Stimulated activated CD8-positive, alpha-beta memory T cell treated with anti-CD3 and anti-CD28 coated beads, Interleukin-15, amount 100 ng/mL, for 24 hours (primary cell): ENCODE measurements at places on chromosomes 2 and 18.

DNA sequence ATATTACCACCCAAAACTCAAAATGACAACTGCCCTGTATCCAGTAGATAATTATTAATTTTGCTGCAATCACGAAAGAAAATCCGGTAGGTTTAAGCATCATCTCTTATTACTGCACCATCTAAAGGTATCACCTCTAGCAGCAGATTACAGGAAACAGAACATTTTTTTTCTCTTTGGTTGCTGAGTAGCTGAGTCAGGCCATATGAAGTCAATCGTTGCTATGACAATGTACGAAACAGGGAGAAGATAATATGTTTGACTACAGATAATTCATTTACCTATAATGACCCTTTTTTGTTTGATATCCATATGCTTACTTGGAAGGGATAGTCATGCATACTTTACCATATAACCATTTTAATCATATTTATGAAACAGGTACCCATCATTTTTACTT lies 831.6 kb upstream of the CHAC2 start:
- no peak for DNase-seq

- DNase-seq: no peak
Measured at GRCh38 chr2:39996653-39997080, 217.6 kb upstream of the THUMPD2 start.

DNA sequence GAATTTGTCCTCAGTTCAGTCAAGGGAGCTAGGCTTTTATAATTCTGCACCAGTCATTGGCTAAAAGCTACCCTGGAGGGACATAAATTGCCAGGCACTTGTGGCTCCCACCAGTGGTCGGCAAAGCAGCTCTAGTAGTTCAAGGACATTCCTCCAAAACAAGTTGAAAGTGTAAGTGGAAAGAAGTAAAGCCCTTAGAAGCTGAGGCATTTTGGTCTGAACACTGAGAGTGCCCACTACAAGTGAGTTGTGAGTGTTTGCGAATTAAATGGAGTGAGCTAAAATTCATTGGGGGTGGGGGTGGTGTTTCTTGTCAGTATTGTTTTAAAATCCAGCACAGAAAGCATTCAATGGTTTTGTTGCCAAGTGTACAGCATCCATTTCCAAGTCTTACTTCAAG lies 879.9 kb upstream of the CDH2 start:
- no peak for DNase-seq

DNA sequence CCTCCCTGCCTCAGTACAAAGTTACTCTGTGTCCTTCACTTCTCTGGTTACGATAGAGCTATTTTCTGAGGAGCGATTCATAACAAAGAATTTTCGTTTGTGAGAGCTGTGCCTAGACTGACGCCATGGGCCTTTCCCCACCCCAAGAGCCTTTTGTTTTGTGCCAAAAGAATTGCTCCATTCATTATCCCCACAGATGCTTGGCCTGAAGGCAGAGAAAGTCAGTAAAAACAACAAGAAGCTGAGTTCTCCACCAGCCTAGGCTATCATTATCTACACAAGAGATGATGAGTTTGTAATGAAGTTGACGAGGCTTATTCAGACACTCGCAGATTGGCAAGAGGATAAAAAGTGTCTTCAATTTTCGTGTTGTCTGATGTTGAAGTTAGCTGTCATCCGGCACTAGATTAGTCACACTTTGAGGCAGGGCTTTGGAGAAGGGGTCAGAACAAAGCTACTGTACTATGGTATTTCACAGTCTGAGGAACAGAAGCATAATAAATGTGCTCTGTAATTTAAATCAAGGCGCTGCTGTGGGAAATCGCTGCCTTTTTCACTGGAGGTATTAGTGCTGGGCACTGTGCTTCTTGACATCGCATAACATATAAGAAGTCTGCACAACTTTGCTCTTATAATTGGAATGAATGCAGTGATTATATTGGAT lies 278.4 kb upstream of the FIGN start:
- DNase-seq: no peak

DNA sequence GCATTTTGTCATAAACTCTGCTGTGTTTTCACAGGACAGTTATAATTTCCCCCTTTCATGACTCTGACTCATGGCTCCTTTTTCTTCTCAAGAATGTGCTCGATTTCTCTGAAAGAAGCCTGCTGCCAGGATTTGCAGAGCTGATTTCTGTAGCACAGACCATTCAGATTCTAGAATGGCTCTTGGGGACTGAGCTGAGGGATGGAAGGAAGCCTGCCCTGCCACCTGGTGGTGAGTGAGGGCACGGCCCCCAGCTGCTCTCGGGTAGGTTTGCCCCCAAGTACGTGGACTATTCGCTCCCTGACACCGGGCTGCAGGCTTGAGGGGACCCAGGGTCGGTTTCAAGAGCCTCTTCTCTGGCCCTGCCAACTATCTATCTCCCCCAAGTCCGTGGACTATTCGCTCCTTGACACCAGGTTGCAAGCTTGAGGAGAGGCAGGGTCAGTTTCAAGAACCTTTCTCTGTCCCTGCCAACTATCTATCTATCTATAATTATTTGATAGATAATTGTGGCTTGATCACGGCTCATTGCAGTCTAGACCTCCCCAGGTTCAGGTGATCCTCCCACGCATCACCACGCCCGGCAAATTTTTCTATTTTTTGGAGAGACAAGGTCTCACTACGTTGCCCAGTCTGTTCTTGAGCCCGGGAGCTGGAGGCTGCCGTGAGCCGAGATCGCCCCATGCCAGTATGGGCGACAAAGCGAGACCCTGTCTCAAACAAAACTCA lies 1.4 kb upstream of the SMYD5 start:
- peak; percentile 52 for DNase-seq

- no peak for DNase-seq
Measured at GRCh38 chr2:118309257-118309945, 221.1 kb downstream of the INSIG2 start.

DNA sequence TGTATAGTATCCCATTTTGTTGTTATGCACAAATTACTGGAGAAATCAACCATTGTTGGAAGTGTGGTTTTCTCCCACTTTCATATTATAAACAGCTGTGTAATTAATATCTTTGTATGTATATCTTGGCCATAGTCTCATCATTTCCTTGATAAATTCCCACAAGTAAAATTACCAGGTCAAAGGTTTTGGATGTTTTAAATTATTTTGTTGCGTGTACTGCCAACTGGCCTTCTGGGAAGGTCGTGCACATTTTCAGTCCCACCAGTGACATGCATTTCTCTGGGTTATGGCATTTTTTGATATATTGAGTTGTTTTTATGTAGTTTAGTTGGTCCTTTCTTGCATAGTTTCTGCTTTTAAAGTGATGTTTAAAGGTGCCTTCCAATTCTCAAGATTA lies 41.5 kb downstream of the TSHZ1 start:
- DNase-seq: no peak

DNA sequence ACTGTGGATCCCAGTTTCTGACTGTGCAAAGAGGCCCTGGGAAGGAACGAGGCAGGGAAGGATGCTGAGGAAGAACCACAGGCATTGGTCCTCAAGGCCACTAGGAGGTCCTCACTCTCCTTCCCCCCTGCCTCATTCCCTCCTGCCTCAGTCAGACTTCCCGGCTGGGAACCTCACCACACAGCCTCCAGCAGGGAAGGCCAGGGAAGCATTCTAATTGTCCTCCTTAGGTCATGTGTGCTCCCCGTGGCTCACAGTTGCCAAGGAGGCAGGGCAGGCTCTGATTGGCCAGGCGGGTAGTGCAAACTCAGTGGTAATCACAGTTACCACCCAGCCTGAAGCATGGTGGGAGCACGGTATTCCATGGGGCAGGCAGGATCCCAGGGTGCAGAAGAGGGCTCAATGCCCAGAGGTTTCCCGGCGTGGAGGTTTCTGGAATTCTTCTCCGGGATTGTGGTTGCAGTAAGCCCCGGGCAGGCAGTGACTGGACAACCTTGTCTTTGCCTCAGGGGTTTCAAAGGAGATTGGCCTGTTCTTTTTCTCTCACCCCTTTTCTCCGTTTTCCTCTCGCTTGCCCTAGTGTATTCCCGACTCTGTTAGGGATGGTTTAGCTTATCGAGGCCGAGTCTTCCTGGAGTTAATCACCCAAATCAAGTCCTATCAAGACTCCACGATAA lies 27.1 kb downstream of the FER1L5 start:
- no peak for DNase-seq

DNA sequence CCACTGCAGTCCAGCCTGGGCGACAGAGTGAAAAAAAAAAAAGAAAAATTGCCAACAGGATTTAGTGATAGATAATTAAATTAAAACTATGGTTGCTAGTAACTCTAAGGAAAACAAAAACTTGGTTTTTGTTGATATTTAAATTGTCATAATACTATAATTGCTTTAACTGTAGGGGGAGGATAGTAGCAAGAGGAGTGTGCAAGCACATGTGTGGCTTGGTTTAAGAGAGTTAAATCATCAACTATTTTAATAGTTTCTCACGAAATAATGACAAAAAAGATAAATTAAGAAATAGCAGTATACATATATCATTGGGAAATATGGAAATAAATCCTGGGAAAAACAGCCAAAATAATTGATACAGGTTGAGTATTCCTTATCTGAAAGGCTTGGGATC lies 27.4 kb upstream of the RAPGEF4 start:
- DNase-seq: no peak

GRCh38 chr2:201618744-201619662 lies 24.3 kb downstream of the TMEM237 start:
- no peak for DNase-seq

GRCh38 chr18:9055626-9056025 lies 46.9 kb upstream of the NDUFV2 start:
- no peak for DNase-seq

DNA sequence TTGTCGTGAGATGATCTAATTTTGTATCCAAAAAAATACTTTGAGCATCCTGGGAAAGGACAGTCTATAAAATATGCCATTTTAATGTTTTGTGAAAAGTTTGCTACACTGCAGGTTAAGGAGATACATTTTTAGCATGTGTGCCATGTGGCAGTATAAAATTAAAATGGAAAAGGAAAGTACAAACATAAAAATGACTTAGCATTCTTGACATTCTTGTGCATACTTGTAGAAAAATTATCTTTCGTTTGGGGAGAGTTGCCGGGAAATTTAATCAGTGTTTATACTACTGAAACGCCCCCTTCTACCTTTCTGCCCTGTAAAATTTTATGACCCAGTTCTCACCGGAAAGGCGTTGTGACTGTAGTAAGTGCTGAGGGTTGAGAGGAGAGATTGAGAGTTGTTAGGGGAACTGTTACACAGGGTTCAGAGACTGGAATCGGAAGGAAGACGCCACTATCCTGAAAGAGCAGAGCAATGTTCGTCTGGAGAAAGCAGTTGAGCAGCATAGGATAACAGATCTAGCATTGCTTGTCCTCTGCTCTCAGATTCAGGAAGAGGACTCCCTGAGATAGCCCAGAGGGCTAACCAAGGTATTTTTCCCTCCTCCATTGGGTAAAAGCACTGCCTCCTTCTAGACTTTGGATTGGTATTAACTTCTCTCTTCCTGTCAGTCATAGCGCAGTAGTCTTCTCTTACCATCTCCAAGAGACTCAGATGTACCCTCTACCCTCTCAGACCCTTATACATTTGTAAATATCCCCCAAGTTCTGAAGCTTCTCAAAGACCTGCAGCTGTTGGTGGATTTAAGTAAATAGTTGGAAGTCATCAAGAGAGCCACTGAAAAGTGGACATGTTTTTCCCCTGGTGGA lies 2.7 kb downstream of the CDH20 start:
- no peak for DNase-seq

DNA sequence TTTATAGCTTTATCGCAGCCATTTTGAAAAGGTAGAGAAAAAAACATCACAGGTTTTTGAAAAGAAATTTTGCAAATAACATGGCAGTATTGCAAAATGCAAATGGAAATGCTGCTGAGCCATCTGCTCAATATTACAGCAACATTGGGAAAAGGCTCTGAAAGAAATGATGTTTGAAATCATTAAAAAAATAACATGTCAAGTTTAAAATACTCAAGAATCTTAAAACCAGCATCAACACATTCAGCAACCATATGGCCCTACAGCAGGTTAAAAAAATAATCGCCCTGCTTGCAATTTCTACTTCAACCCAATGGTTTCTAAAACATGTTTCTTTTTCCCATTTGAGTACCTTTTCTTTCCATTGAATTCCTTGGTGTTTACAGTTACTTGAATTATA lies 289.4 kb downstream of the AFF3 start:
- DNase-seq: no peak

- no peak for DNase-seq
Measured at GRCh38 chr2:188601391-188601790, 309.7 kb downstream of the GULP1 start.

DNA sequence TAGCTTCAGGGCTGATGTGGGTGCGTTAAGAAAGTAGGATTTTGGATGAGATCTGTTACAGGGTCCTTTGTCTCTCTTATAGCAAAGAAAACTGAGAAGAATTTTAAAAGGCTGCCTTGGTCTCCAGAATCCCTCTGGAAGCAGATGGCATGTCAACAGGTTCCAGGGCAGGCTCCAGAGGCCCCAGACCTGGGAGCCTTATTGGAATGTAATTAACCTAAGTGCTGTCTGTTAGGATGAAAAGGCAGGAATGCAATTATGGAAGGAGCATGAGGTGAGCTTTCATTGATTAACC lies 97.2 kb upstream of the PKDCC start:
- no peak for DNase-seq

GRCh38 chr2:31886700-31887099 lies 124.1 kb downstream of the MEMO1 start:
- DNase-seq: no peak

DNA sequence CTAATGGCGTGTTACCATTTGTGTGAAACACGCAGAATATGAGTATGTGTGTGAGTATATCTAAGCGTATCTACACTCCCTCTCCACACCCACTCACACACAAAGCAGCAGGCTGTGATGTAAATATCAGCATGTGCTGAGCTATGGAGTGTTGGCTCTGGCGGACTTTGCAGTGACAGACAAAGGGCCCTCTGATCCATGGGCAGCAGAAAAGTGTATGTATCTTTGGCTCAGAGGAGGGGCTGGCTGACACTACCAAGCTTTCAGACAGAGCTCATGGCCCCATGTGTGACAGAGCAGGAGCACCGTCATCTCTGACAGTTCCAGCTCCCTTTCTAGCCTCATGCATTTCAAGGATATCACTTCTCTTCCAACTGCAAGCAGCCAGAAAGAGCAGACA lies 57.2 kb upstream of the ASB18 start:
- no peak for DNase-seq

DNA sequence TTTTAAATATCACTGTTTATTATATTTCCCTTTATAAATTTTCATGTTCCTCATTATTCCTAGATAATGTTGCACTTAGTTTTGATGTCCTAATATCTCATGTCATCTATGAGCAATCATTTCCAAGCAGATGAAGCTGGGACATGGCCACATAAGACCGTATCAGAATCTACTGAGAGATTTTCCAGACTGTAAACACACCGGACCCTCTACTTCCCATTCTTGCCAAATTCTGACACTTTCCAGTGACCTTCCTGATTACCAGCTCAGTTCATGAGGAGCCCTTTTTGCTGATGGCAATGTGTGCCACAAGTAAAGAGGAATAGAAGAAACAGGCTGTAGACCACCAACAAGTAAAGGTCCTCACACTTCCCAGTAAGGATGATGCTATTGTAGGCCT lies 20.3 kb upstream of the PDE1A start:
- no peak for DNase-seq

GRCh38 chr2:20135631-20136050 lies 84.2 kb upstream of the LAPTM4A start:
- DNase-seq: no peak

- no peak for DNase-seq
Measured at GRCh38 chr2:21044694-21045371, 960 bp upstream of the APOB start.
